ENCODE measurements at places on chromosomes 4 and X.

GRCh38 chrX:150224676-150225075 lies 138.4 kb upstream of the MAMLD1 start:
- no peak for DNase-seq

- DNase-seq = no peak
These were observed 78.7 kb downstream of the GALNT7 start for GRCh38 chr4:173247321-173247720.

GRCh38 chrX:132022198-132022966 lies 720 bp upstream of the STK26 start:
- DNase-seq = no peak

DNA sequence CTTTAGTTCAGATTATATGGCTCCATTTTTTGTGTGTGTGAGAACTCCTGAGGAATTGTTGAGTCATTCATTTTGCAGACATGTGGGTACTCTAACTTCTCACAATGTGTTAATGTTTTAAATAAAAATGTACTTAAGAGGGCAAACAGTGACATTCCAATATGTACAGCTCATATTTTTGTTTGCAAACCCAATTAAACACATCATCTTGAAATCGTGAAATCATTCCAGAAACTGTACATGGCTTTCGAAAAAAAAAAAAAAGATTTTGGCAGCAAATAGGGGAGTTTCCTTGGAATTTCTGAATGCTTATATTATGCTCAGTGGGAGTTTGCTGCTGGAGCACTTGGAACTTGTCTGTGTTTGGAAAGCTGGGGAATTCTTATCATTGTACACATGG lies 85.0 kb downstream of the HPGD start:
- no peak for DNase-seq

DNA sequence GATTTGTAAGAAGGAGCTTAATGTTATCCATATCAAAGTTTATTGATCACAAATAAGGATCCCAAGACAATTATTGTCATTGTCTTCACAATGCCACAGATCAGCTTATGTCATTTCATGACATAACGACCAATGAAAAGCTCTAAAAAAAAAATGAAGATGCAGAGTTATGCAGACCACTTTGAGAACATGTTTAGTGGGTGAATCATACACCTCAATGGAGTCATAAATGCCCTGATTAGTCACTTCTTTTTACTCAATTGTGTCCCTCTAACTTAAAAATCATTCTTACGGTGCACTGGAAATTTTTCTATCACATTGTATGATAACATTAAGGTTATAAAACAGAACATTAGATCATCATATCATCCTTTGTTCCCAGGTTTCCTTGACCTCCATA lies 87.6 kb upstream of the GABRG1 start:
- no peak for DNase-seq

GRCh38 chr4:183962419-183962818 lies 57.3 kb downstream of the STOX2 start:
- DNase-seq = no peak

DNA sequence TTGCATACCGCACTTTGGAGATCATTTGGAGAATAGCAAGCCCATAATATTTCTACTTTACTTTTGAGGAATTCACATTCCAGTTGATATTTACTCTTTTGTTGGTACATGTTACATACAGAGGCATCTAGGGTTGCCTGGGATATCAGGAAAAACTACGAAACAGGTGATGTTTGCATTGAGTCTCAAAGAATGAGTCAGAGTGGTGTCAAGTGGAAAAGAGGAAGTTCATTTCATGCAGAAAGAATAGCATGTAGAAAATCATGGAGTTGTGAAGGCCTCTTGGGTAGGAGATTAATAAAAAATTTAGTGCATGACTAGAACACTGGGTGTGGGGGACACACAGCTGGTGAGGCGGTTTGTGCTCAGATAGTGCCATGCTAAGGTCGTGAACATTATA lies 33.5 kb upstream of the ELOVL6 start:
- DNase-seq = no peak

- DNase-seq = no peak
These were observed 8.2 kb downstream of the ELOVL6 start for GRCh38 chr4:110190249-110190648.

DNA sequence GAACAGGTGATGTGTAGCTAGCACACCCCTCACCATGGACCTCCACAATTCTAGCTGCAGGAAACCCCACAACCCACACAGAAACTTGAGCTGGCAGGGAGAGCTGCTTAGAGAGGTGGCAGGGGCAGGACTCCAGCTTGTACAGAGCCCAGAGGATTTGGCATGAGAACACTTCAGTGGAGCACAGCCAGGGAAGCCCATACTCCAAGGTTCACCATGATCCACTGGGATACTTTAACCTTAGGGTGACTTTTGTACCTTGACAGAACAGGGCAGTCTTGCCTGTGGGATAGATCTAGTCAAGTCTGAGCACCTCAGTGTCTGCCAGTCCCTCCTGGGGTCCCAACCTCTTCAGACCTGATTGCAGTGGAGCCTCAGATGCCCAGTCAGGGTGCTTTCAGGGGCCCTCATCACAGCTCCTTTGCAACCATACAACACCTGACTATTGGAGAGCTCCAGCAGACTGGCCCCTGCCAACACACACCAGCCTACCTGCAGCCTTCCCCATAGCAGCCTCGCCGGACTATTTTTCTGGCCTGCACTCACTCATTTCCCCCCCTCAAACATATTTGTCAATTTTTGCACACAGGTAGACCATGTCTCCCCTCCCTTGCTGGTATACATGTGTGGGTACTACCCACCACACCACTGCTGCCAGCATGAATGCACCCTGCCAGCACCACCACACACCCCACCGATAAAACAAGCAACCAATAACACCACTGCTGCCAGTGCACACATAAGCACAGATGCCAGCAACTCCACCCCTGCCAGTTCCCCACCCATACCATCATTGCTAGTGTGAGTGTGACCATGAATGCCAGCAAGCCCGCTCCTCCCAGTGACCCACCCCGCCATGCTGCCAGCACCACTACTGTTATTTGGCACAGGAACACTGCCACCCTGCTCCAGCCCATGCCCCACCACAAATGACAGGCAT lies 56.0 kb upstream of the CDX4 start:
- DNase-seq = no peak

DNA sequence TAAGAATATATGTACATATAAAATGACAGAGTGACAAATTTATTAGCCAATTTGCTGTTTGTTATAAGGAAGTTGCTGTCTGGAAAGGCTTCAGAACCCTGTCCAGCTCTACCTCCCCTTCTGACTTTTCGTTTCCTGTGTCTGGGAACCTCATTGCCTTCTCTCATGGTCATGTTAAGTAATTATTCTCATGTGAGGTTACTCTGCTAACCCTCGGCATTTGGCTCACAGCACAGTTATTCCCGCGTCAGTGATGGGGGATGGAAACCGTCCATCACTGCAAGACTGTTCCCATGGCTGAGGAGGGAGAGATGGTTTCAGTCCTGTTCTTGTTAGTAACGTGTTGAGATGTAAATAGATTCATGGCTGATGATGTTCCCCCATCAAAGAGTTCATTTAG lies 11.9 kb downstream of the EDNRA start:
- no peak for DNase-seq

Data from stimulated activated CD8-positive, alpha-beta memory T cell treated with anti-CD3 and anti-CD28 coated beads, Interleukin-4, amount 100 ng/mL, for 1 hour (primary cell).